ENCODE measurements at places on chromosomes 2 and 18.

- DNase-seq: no peak
Observed at GRCh38 chr2:142918624-142919023, 41.2 kb downstream of the KYNU start.

DNA sequence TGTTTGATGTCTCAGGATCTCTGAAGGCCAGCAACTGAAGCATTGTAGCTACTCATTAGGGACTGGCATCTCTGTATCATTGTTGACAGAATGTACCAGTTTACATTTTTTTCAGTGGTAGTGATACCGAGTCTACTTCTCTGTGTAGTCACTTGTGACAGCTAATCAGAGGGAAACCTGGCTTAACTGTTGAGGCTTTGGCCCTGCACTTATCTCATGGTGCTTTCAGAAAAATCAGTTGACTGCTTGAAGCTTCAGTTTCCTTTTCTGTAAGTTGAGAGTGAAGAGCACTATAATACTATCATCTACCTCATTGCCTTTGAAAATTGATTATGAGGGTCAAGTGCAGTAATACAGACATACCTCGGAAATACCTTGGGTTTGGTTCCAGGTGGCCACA is 90.0 kb downstream of the COMMD1 start:
- DNase-seq: no peak

- DNase-seq: no peak
Observed at GRCh38 chr2:119483896-119484718, 40.2 kb downstream of the SCTR start.

GRCh38 chr2:99554238-99554637 is 64.4 kb upstream of the REV1 start:
- DNase-seq: no peak

GRCh38 chr18:51390702-51391101 is 193.2 kb upstream of the MEX3C start:
- DNase-seq: no peak

- no peak for DNase-seq
Observed at GRCh38 chr2:20355131-20355530, 4.5 kb upstream of the PUM2 start.

- no peak for DNase-seq
Observed at GRCh38 chr2:171723716-171724683, 36.7 kb downstream of the DYNC1I2 start.

GRCh38 chr18:56973487-56973886 is 173.4 kb upstream of the BOD1L2 start:
- no peak for DNase-seq

GRCh38 chr18:25735459-25735858 is 355.0 kb downstream of the SS18 start:
- DNase-seq: no peak

DNA sequence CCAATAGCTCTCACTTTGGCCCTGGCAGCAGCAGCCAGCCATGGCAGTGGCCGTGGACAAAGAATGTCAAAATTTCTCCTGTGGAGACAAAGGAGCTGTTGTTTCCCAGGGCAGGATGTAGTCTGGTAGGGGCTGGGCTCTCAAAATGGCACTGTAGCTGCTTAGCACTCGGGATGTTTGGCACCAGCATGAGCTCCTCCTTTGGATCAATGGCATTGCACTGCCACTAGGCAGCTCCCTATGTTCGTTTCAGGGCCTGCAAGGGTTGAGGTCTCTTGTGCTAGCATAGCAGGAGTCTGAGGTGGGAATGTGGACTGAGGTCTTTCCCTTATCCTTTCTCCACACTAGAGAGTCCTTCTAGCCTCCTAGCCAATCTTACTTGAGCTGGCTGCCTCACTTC is 948.8 kb upstream of the FAM98A start:
- DNase-seq: no peak

GRCh38 chr2:15460112-15460620 is 101.0 kb downstream of the NBAS start:
- no peak for DNase-seq

DNA sequence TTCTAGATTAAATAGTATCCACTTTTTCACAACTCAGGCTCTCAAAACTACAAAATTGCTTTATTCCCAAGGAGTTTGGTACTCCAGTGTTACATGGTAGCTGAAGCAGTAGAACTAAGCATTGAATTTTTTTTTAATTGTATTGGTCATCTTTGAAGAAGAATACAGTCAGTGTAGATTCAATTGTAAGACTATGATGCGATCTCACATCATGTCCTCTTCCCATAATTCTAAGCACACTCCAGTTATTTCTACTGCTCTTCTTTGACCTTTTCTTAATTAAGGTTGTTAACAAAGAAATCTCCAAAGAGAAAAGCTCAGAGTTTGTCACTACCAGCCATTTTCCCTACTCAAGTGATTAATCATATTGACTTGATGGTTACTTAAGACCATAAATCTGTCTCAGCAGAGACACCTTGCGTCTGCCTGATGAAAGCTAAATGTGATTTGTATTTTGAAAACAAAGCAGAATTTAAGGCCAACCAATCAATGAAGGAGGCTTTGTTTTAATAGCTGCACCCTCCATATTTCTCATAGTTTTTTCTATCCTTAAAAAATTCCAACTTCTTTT is 130.2 kb downstream of the DTNA start:
- DNase-seq: no peak

DNA sequence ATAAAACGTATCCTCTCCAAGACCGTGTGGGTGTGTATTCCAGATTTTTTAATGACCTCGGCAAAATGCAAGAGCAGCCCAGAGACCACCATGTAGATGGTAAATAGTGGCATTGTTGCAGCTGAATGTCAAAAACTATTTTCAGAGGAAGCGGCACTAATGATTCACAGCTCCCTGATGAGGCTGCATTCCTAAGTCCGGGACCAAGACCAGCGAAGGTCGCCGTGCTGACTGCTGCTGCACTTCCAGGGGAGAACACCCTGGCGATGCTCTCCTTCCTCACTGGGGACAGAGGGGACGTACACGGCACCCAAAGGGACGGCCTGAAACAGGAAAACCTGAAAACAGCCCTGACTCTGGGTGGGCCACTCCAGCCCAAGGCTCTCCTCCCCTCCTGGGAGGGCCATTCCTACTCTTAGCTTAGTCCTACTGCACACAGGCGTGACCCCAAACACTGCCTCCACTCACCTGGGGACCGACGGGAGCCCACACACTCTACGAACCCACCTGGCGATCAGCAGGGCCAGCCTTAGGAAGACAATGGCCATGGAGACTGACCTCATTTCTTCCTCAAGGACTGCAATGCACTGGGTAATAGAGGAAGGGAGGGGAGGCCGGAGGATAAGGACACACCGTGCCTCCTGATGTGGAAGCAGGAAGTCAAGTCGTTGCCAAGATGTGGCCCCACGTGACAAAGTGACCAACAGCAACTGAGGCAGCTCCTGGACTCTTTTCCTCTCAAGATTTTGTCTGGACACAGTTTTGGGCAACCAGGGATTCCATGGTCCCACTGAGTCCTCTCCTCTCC is 82.8 kb downstream of the ZNF516 start:
- DNase-seq: no peak

- DNase-seq: no peak
Observed at GRCh38 chr2:183996825-183997793, 601.2 kb upstream of the ZNF804A start.

DNA sequence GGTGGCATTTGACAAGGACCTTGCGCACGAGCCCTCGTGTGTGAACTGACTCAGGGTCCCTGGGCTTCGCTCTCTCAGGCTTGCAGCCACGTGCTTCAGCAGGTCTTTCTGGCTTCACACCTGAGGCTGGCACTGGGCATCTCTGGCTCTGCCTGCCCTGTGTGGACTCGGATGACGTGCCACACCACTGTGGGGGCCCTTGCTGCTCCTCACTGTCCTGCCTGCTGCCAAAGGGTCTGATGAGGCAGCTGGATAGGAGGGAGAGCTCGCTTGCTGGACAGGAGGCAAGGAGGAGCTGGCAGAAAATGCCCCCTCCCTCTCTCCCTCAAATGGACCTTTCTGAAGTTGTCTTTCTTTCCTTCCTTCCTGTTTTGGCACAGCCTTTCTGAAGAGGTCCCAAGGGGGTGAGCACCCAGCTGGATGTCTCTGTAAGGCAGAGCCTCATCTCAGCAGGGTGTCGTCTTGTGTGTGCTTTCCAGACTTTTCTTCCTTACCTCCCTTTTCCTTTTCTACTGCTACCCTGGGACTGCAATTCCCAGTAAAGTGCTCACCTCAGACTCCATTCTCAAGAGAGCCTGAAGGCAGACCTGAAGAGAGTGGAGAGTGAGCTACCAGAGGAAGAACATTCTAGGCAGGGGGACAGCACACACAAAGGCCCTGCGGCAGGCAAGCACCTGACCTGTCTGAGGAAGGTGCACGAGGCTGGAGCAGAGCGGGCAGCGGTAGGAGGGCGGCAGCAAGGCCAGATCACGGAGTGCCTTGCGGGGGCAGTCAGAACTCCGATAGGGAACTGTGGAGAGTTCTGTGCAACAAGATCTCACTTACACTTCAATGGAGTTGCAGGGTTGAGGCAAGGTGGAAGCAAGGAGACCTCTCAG is 5.3 kb downstream of the PER2 start:
- no peak for DNase-seq

DNA sequence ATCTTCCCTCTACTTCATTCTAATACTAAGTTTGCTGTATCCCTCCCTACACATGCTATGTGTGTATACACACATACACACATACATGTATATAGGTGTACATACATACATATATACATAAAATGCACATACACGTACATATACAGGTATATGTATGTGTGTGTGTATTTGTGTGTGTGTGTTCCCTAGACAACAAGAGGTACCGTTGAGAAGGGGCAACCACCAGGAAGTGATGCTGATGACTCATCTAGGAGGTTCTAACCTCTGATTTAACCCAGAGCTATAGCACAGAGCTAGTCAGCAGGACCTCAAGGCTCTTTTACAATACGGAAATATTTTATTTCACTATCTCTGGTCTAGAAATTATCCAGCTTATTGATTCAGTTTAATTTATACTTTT is 139.2 kb downstream of the LAMA3 start:
- no peak for DNase-seq

DNA sequence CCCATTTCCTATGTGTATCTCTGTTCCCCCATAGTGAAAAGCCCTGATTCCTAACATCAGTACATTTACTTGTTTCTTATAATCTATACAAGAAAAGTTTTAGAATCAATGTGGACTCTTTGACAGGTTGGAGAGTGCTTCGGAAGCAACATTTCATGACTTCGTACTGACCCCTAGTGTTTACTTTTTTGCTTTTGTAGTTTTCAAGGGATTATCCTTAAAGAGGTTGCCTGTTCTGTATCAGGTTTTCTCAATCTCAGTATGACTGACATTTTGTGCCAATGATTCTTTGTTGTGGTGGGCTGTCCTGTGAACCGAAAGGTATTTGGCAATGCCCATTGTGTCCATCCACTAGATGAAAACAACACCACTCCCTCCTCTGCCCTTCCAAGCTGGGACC is 43.3 kb upstream of the SERPINB2 start:
- DNase-seq: no peak

GRCh38 chr2:184363213-184363612 is 235.1 kb upstream of the ZNF804A start:
- DNase-seq: no peak

- DNase-seq: no peak
Observed at GRCh38 chr2:162217598-162217997, 25.6 kb downstream of the FAP start.

DNA sequence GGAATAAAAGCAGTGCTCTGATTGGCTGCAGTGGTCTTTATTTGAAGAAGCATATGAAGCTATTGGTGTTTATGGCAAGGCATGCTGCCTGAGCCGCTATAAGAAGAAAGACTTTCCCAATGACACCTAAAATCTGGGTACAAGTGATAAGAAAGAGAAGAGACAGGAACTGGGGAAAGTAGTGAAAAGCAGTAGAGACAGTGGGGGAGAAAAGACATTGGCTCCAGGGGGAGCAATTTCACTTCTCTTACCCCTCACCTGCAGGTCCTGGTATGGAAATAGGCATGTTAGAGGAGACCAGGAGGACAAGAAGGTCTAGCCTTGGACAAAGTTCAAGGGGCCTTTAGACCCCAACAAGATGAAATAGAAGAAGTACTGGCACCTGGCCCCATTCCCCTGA is 47.1 kb downstream of the PLCL1 start:
- DNase-seq: no peak

GRCh38 chr2:219947575-219947974 is 320.1 kb downstream of the SLC4A3 start:
- DNase-seq: no peak

DNA sequence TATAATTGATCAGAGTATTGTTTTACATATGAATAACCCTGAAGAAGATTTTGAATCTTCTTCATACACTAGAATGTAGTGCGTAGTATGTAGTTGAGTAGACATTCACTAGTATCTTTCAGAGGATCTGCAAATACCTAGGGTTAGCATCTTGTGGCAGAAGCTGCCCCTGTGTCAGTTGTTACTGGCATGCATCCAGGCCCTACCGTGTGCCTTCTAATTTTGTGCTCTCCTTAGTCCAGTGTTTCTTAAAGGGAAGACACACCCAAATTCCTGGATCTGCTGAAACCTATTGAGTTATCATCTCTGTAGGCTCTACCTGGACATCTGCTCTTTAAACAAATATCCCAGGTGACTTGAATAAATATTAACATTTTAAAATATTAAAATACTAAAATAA is 99.7 kb upstream of the SERTAD2 start:
- DNase-seq: no peak

DNA sequence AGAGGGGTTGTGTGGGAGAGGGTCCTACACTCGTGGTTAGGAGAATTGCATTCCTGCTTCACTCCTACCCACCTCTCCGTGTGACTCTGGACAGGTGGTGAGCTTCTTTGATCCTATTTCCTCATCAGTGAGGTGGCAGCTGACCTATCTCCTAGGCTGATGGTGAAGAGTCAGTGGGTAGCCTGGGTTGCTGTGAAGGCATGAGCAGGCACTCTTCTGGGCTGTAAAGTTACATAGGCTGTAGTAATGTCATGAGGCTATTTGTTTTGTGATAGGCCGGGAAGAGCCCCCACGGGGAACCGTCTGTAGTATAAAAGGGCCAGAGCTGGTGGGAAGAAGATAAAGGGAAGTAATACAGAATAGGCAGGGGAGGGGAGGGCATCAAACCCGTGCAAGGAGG is 83.8 kb downstream of the TMEM247 start:
- no peak for DNase-seq

DNA sequence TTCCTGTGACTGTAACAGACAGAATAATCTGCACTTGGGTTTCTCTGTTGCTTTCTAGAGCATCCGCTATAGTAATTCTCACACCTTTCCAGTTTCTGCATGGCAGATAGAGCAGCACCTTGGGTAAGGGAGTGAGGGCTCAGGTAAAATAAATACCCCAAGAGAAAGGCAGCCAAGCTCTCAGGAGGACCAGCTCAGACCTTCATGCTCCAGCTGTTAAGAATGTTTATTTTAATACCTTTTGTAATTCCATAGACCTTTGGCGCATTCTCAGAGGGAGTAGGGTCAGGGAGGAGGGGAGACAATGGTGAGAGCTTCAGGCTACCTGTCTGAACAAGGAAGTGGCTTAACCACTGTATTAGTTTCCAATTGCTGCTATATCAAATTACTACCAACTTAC is 16.2 kb upstream of the TMEM178A start:
- DNase-seq: no peak

All from activated T-helper 1 cell treated with anti-CD3 and anti-CD28 coated beads, Interleukin-2, amount 50 U/mL, for 16 hours (primary cell).